ENCODE measurements at places on chromosomes 2 and 18. TPM values are rescaled to one million over a fixed set of nuclear protein-coding genes. Genes with fewer than 3 reads are reported as not detected.

- peak; percentile 90 for DNase-seq
Measured at GRCh38 chr2:155830351-155830750, 502.2 kb downstream of the NR4A2 start.

GRCh38 chr2:214489702-214490101, 78.8 kb downstream of the VWC2L start:
- no peak for DNase-seq

DNA sequence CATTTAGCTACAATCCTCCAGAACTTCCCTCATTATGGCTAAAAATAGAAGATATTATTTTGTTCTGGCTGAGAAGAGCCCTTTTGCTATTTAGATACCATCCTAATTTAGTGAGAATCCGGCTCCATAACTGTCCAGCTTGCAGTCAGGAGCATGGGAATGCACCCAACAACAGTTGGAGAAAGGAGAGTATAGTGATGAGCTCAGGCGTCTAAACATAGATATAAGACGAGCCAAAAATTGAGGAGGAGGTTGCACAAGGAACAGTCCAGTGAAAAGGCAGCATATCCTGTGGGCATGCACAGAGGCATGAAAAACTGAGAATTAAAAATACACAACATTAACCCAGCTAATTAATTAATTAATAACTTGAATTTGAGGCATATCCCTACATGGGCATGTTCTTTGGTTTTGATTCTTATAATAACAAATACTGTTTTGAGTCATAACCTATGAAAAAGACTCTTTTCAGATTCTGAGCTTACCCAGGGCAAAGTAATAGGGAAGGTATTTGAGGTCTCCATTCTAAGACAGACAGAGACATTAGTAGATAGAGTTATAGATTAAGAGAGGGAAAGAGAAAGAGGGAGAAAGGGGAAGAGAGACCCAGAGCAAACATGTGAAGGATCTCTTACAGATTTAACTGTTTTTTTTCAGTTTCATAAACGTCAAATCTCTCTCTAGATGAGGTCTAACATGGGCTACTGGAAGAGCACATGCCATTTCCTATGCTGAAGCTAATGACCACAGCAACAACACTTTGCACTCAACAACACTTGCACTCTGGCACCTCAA, 311.2 kb downstream of the OSR1 start:
- DNase-seq, result no peak

GRCh38 chr18:48017635-48018034, 87.2 kb upstream of the SMAD2 start:
- no peak for DNase-seq

- peak; percentile 40 for DNase-seq
Measured at GRCh38 chr2:212640428-212640827, 101.8 kb upstream of the ERBB4 start.

DNA sequence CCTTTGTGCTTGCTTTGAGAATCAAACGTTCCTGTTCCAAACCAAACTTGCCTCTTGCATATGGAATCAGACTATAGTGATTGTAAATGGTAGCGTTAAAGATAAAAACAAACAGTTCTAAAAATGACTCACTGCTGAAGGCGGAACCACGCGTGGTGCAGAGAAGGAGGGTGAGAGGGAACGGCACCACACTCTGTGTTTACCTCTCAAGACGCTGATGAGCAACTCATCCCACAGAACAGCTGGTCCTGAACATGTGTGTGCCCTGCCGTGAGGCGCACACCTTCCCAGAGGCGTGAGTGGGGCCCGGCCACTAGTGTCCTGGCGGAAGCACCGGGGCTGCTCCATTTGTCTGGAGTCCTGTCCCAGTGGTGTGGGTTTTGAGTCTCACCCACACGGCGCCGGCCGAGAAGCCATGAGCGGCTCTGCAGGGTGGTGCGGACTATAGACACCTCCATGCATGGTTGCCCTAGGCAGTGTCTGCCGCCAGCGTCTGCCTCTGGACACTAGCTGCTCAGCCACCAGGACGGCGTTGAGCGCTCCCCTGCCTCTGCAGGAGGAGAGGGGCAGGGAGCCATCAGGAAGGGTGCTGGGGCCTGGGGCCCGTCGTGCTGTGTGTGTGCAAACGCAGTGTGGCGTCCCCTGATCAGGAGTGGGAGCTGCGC, 52.1 kb downstream of the NFATC1 start:
- no peak for DNase-seq

DNA sequence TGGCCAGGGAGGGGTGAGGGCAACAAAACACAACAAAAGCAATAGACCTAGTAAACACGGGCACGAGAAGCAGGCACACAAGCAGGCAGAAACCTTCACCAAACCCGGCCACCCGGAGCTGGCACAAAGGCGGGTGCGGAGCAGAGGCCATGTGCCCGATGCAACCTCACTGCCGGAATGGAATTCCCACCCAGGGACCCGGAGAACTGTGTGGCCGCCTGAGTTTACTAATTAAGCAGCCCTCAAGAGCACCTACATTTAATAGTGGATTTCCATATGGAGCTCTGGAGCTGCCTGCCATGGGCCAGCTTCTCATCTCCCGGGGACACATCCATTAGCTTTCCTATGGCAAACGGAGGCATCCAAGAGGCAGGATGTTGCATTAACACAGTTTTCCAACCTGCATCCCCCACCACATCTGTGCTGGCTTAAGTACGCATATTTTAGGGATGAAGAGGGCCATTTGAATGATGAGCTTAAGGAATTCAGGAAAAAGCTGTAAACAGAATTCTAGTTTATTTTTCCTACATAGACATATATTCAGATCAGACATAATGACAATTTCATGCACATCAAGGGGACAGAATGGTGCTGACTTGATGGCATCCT, 104.5 kb upstream of the SMIM21 start:
- DNase-seq, result no peak

DNA sequence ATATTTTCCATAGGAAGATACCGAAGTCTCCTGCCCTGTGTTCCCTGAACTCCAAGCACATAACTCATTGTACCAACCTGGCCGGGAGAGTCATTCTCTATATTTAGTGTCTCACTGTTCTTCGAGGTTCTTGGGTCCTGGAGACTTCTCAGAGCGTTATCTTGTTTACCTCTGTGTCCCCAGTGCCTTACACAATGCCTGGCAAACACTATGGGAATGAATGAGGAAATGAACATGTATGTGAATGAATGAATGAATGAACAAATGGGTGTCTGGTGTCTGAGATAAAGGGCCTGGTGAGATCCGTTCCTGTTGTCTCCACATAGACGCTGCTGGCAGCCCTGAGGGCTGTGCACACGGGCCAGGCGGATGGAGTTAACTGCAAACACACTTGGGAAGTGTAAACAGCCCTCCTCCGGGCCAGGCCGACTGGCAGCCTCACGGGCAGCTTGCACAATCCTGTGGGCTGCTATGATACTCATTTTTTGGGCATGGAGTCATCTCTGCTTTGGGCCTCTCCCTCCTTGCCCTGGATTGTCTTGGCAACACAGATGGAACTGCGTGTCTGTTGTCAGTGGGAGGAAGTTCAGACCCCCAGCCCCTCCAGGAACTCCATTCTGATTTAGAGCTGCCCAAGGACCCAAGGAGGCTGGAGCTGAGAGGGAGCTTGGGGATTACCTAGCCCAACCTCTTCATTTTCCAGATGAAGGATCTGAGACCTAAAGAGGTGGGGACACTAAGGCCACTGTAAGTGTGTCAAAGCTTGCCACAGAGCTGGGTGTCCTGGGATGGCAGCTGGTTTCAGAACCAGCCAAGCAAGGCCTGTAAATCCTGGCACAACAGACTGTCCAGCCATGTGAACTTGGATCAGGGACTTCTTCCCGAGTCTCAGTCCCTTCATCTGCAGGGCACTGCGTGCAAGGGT, 124.4 kb downstream of the INHBB start:
- DNase-seq, result no peak

- DNase-seq, result no peak
Measured at GRCh38 chr2:212930556-212931260, 220.7 kb downstream of the IKZF2 start.

- DNase-seq, result no peak
Measured at GRCh38 chr2:26494199-26494598, 16.3 kb upstream of the OTOF start.

GRCh38 chr18:33181016-33181415, 259.5 kb downstream of the CCDC178 start:
- DNase-seq, result no peak

DNA sequence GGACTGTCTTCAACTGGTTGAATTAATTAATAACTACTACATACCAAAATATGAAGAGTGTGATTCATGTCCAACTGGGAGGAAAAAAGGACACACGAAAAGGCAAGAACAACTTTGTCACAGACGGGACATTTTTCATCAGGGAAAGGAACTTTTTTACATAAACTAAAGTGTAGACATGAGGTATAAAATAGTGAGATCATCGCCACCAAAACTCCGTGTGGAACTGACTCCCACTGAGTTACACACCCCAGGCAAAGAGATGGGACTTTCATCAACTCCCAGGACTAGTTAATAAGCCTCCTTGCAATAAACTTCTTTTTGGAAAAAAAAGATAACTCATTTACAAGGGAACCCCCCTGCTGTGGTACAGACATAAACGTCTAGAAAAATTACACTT, 12.9 kb upstream of the NMI start:
- DNase-seq, result no peak

DNA sequence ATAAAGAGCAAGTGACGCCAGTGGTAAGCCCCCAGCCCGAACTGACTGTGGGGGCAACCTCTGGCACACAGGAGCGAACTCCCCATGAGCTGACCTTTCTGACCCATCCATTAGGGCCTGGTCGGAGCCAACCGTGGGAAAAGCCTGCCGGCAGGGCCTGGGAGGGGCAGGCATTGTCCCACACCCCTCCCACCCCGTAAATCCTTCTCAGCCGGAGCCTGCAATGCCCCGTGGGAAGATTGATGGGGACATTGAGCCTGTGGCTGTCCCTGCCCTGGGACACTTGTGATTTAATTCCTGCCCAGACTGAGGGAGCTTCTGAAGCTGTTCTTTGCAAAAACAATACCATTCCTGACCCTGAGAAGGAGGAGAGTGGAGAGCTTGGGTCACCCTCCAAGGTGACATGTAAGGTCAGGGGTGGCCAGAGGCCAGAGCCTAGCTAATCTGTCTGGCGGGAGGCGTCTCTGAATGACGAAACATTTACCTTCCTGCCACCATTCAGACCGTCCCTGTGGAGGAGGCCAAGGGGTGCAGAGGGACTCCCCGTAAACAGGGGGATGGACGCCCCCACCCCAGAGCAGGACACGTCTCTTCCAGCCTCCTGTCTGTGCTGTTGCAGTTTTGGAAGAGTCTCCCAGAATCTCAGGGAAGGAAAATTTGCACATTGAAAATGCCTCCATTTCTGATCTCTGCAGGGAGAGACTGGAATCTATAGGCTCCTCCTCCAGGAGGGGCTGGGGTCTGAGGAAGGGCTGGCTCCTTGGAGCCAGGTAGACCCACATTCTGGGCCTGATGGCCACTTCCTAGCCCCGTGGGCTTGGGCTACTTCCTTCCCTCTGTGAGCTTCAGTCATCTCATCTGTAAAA, 51.2 kb upstream of the HS6ST1 start:
- DNase-seq, result peak; percentile 51

The SLC11A1 gene
- 1.7 TPM for polyA plus RNA-seq

The APOB gene
- 0.07 TPM for polyA plus RNA-seq

The COL4A4 gene
- polyA plus RNA-seq, result 0.63 TPM

The DSC3 gene
- polyA plus RNA-seq, result not detected

All from brain (organoid and tissue), 16 donors.